T-cell (primary cell): ENCODE measurements at places on chromosomes 11 and 22.

GRCh38 chr11:115964091-115964490 lies 459.9 kb upstream of the CADM1 start:
- no peak for DNase-seq

- no peak for DNase-seq
Measured at GRCh38 chr11:27281276-27281675, 81.7 kb downstream of the CCDC34 start.

DNA sequence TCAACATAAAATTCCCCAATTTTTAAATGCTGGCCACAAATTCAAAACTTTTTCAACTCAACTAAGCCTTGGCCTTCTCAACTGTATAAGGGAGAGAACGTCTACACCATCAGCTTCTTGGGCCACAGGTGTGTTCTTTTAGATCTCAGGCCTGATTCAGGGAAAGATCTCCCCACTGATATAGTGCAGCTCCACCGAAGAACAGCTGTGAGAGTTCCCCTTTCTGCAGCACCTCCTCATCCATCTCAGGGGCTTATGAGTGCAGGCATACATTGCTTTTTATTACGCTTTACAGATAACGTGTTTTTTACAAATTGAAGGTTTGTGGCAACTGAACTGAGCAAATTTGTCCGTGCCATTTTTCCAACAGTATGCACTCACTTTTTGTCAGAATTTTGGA lies 8.0 kb upstream of the CD82 start:
- no peak for DNase-seq

DNA sequence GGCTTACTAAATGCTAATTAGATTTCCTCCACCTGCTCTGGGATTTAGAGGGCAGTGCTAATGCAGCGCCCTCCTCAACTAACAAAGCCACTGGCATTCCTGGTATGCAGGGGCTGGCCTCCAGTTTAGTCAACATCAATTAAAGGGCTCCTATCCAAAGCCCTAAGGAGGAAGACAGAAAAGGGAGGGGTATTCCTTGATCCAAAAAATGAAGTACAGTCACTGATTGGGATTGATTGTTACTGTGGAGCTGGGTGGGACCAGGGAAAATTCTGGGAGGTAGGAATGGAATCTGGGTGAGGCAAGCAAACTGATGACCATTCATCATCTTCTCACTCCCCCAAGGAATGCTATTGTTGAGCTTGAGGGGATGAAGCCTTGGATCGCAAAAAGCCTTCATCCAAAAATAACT lies 52.2 kb downstream of the GAB2 start:
- DNase-seq: no peak

- peak; percentile 39 for DNase-seq
Measured at GRCh38 chr22:36386351-36386899, 1.3 kb downstream of the MYH9 start.

- no peak for DNase-seq
Measured at GRCh38 chr11:65246506-65246905, 15.3 kb upstream of the POLA2 start.

- DNase-seq: no peak
Measured at GRCh38 chr22:44639891-44640617, 62.0 kb upstream of the PRR5 start.

- DNase-seq: no peak
Measured at GRCh38 chr11:76237914-76238313, 31.6 kb upstream of the WNT11 start.

DNA sequence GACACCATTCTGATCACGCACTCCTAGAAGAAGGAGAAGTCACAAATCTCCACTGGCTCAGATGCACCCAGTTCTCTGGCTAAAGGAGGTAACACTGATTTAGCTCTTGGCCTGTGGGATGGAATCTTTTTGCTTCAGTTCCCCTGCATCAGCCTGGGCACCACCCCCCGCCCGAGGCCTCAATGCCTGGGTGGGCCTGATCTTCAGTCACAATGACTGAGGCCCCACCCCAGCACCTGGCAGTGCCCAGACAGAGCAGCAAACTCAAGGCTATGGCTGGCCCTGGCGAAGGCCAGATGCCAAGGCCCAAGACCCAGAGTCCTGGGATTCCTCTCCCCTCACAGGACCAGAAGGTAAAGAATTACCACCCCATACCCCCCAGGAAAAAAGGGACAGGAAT lies 5.0 kb downstream of the CYB561A3 start:
- no peak for DNase-seq

GRCh38 chr11:47595029-47595428 lies 818 bp upstream of the C1QTNF4 start:
- no peak for DNase-seq

- DNase-seq: no peak
Measured at GRCh38 chr11:74019104-74019738, 10.3 kb upstream of the UCP3 start.
